SK-MEL-5 (cell line): ENCODE measurements at places on chromosomes 2 and 18. TPM values are rescaled to one million over a fixed set of nuclear protein-coding genes. Genes with fewer than 3 reads are reported as not detected.

Gene ROCK1
- 14.3 and 17.8 TPM in 2 replicates for total RNA-seq

Gene LRRC30
- not detected in 2 replicates for total RNA-seq

Gene TMEM247
- total RNA-seq, result not detected in 2 replicates

Gene XDH
- total RNA-seq, result 0.05 TPM in 1 of 2 replicates, not detected in the other

Gene ARHGAP25
- 0.26 and 0.43 TPM in 2 replicates for total RNA-seq

Gene SERPINB10
- total RNA-seq, result 1.2 TPM in 1 of 2 replicates, not detected in the other

Gene RTP5
- not detected in 2 replicates for total RNA-seq

Gene EML6
- 0.24 and 0.95 TPM in 2 replicates for total RNA-seq

Gene TRIM54
- total RNA-seq, result not detected in 2 replicates

Gene PLGLB1
- total RNA-seq, result 1.7 and 2.2 TPM in 2 replicates

Gene LHCGR
- not detected in 2 replicates for total RNA-seq

Gene CD8B2
- not detected in 2 replicates for total RNA-seq

Gene FAP
- 0.37 and 2.3 TPM in 2 replicates for total RNA-seq
